ENCODE measurements at places on chromosomes 3 and 15.
A peak's percentile ranks its signal among the peaks of the same experiment; 100 is the strongest.

DNA sequence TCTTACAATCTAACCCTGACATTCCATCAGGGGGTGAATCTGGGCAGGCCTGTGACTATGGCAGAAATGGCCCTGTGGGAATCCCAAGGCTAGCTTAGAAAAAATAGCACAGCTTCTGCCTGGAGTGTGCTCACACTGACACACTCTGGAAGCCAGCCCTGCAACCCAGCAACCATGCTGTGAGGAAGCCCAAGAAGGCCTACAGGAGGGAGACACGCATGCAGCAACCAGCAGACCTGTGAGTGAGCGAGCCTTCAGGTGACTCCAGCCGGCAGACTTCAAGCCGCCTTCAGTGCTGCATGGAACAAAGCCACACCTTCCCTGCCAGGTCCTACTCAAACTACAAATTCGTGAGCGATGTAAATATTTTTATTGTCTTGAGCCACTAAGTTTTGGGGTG, 26.1 kb downstream of the RAB6B start:
- DNase-seq = no peak

DNA sequence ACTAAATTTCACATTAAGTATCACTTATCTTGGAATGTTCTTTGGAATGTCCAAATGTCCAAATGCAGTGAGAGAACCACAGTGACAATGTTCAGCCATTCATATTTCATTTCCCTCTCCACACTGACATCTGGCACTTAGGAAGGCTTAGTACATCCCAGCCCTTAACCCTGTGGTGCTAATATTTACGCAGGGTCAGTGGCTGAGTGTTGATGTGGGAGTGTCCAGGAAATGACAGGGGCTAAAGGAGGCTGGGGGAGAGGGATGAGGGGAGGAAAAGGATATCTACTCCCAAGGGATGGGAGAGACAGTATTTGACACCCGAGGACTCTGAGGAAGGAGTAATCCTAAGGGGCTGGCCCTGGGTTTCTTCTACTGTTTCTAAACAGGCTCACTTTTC, 14.1 kb upstream of the CCR4 start:
- DNase-seq = no peak

GRCh38 chr3:123694366-123695087, 109.7 kb upstream of the HACD2 start:
- no peak for DNase-seq

GRCh38 chr3:48299746-48300712, 33.4 kb downstream of the SPINK8 start:
- no peak for DNase-seq

DNA sequence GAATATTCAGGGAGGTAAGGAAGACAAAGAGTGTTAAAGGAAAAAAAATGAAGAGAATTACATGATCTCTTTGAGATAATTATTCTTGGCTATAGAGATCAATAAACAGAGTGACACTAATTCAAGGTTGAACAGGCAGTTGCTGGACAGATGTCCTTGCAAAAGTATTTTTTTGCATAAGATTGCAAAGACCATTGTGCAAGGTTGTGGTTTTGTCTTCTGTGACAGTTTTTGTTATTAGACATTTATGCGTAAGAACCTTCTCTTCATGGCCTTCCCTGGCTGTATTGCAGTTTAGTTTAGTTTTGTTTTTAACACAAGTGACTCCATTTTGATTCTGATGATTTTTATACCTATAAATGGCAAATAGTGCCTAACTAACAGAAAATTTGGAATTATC, 682.8 kb upstream of the ARPP21 start:
- DNase-seq = no peak

- DNase-seq = no peak
These were observed 69.5 kb upstream of the SNTN start for GRCh38 chr3:63582943-63583500.

DNA sequence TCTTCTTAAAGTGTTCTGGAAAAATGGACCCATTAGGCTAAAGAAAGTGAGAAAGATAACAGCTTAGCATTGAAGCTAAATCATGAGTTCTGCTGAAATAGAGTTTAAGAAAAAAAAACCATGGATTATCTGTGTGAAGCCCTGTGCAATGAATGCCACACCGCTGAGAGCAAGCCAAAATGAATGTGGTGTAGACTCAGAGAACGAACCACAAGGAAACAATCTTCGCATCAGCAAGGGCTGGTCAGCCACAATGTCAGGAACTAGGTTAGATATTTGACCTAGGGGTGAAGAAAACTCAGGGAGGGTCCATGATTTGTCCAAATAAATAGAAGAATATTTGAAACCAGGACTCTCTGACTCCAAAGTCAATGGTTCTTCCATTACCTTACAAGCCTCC, 91.4 kb upstream of the MEX3B start:
- no peak for DNase-seq

DNA sequence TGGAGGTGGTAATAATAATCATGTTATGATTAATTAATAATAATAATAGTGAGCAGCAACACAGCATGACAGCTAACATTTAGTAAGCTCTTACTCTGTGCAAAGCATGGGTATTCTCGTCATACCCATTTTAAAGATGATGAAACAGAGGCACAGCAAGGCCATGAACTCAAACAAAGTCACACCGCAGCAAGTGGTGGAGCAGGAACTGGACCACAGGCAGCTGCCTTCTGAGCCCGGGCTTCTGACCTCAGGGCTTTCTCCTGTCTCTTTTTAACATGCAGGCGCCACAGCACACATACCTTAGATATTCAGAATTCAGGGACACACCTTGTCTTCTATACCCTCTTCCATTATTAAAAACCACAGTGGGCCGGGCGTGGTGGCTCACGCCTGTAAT, 50.7 kb upstream of the SPATA12 start:
- no peak for DNase-seq

- DNase-seq = no peak
These were observed 71.1 kb downstream of the TBL1XR1 start for GRCh38 chr3:177126015-177126773.

- no peak for DNase-seq
These were observed 199.2 kb upstream of the SLC2A2 start for GRCh38 chr3:171225708-171226107.

DNA sequence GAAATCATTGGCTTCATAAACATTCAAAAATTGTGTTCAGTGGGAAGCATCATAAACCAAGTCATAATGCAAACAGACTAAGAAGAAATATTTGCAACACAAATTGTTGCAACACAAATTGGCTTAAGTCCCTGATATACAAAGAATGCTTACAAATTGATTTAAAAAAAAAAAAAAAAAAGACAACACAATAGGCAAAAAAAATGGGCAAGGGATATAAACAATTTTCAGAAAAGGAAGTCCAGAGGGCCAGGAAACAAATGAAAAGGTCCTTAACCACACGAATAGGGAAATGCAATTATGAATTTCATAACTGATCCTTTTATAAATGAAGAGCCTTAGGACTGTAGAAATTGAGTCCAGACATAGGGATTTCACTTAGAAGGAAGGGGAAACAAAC, 98.9 kb downstream of the LRRK1 start:
- no peak for DNase-seq

- peak; percentile 73 for DNase-seq
These were observed 111.2 kb upstream of the MCTP2 start for GRCh38 chr15:94119923-94120775.

GRCh38 chr3:10706156-10706739, 109.8 kb upstream of the SLC6A11 start:
- no peak for DNase-seq

DNA sequence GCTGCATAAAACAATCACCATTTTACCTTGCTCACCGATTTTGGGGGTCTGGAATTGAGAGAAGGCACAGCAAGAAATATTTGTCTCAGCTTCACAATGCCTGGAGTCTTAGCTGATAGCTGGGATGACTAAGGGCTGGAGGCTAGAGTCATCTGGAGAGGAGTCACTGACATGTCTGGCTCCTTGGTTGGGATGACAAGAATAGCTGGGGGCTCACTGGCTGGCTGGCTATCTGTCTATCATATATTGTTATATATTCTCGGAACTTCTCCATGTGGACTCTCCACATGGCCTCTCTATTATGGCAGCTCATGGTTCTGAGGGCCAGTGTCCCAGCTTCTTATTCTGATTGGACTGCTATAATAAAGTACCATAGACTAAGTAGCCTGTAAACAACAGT, 20.0 kb upstream of the TRIM71 start:
- DNase-seq = no peak

GRCh38 chr3:101414121-101414520, 93.7 kb upstream of the IMPG2 start:
- DNase-seq = no peak

GRCh38 chr3:52174896-52175295, 20.7 kb upstream of the POC1A start:
- no peak for DNase-seq

DNA sequence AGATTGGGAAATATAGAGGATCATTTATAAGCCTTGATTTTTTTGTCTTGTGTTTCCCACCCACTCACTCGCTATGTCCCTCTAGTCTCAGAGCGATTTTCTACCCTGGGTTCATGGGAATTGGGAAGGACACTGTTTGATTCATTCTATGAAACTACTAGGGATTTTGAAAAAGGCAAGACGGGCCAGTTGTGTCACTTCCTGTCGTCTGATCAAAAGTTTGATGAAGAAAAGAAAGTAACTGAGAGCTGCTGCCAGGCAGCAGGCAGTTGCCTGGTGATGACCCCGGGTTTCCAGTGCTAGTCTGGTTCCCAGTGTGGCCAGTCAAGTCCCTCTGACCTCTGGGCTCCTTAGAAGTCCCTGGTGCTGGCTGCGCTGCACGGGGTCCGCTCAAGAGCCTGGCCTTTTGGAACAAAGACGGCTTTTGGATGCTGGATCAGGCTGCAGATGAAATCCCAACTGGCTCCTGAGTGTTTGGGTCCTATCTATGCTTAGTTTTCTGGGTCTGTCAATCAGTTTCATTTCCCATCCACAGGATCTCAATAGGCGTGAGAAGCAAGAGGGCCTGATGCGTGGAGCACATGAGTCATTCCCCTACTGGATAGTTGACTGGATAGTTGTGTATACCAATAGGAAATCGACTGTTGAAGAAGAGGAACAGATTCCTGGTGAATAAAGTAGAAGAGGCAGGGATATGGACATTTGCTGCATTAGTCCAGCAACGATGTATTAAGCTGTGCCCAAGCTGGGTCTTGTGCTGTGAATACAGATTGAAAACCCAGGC, 89.7 kb downstream of the EEFSEC start:
- DNase-seq = no peak

- no peak for DNase-seq
These were observed 29.5 kb downstream of the APBA2 start for GRCh38 chr15:28915041-28915810.

- DNase-seq = no peak
These were observed at the start of gene LRRFIP2 for GRCh38 chr3:37174532-37175126. Gene LRRFIP2, minus strand, starts transcription at chr3:37174582. Its CDS starts 25,599 bp downstream, at chr3:37148983.

DNA sequence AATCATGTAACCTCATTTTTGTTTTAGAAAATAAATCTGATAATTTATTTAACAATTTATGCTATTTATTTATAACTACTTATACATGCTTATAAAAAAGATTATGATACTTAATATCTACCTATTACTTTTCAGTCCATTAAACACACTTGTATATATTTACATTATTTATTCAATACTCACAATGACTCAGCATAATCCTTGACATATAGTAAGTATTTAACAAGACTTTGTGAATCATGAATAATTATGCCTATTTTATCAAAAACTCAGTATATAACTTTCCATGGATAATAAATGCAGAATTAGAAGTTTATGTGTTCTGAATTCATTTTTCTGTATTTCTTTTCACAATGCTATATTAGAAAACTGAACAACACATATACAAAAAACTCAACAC, 266.0 kb upstream of the STAC start:
- DNase-seq = no peak

DNA sequence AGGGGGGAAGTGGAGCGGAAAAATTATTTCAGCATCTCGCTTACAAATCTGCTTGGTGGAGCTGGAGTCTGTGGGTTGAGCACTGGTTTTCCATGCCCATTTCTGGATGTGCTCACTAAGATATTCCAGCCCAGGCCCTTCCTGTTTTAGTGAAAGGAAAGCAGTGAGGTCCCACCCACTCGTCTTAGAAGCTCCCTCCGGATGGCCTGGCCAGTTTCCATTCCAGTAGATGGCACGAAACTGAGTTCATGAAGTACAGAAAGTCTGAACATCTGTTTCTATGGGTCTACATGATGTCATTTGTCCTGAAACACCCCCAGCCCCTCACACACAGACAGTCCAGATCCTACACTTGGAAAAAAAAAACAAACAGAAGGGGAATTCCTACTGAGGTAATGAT, 31.9 kb upstream of the THSD4 start:
- peak; percentile 70 for DNase-seq

GRCh38 chr3:9361691-9362388, 1.0 kb upstream of the THUMPD3 start:
- no peak for DNase-seq

- peak; percentile 94 for DNase-seq
These were observed at the start of gene SHISA5 for GRCh38 chr3:48504051-48504946. Gene SHISA5, minus strand, starts transcription at chr3:48504174. Its CDS starts 80 bp downstream, at chr3:48504094.

DNA sequence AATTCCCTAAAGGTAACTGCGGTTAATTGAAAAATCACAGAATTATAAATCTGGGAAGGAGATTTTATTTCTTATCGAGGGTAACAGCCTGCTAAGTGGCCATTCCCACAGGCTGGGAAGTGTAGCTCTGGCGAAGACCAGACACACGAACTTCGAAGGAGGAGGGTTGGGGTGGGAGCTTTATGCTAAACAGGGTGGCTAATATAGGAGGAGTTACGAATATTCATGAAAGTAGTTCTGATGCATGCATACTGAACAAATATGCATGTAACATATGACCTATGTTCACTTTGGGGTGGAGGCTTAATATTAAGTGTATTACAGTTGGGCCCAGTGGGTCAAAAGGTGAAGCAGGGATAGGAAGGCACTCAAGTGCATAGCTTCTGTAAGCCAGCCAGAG, 221.6 kb downstream of the FGF12 start:
- no peak for DNase-seq

GRCh38 chr15:95687061-95687460, 643.4 kb upstream of the NR2F2 start:
- DNase-seq = no peak

GRCh38 chr3:60917141-60917540, 334.1 kb downstream of the FHIT start:
- no peak for DNase-seq

GRCh38 chr3:52236424-52236886, 2.5 kb downstream of the TWF2 start:
- no peak for DNase-seq

DNA sequence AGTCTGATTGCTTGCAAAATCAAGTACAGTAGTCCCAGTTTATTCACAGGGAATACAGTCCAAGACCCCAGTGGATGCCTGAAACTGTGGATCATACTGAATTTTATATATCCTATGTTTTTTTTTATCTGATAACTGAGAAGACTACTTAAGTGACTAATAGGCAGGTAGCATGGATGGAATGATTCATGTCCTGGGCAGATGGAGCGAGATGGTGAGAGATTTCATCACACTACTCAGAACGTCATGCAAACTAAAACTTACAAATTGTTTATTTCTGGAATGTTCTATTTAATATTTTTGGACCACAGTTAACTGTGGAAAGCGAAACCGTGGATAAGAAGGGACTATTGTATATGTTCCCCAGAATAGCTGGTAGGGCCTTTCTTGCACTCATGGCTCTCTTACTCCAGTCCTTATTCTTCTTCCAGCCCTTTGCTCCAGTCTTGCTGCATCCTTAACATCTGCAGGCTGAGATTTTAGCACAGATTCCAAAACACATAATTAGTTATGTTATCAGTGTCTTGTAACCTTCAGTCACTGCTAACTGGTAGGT, 290.0 kb downstream of the ADAMTSL3 start:
- no peak for DNase-seq

- no peak for DNase-seq
These were observed 102.8 kb downstream of the LSAMP start for GRCh38 chr3:116342499-116342898.

- no peak for DNase-seq
These were observed 90.3 kb downstream of the FMN1 start for GRCh38 chr15:33104212-33104611.

All from tibial artery (tissue), 4 donors.